ENCODE measurements at places on chromosomes 1 and 21.

DNA sequence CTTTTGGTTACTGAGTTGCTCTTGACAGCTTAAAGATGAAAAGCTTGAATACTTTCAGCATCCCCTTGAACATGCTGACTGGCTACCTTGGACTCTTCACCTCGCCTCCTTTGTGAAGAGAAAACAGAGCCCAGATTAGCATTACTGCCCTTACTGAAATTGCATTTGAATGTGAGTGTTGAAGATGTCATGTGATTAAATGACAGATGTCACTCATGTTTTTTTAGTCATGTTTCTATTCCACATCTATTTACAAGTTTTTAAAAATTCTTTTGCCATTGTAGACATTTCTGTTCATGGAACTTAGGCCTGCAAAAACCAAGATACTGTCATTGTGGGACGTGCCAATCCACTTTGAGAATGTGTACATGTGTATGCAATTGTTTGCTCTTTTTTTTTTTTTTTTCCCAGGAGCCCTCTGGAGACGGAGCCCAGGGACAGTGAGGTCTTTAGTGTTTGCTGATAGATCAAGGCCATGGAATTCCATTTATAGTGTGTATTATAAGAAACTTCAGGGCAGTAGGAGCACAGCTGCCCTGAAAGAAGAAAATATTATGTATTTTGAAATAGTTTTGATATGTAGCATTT lies 25.7 kb upstream of the IVNS1ABP start:
- DNase-seq = no peak

- DNase-seq = peak; percentile 31
Measured at GRCh38 chr1:234326497-234327366, 46.5 kb upstream of the COA6 start.

DNA sequence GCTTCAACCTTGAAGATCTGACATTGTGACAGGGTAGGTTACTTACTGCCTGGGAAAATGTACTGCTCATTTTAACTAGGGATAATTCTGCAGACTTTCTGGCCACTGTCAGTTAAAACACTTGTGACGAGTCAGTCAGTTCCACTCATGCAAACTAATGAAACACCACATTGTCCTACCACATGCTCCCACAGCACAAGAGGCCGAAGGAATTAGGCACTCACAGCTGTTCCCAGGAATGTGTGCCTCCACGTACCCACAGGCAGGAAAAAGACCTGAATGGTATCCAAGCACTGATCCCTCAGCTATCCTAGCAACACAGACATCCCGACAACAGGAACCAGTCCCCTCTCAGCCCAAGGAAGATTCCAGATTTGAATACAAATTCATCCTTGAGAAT lies 12.3 kb downstream of the BCAR3 start:
- DNase-seq = no peak

GRCh38 chr1:199976496-199977144 lies 50.9 kb upstream of the NR5A2 start:
- DNase-seq = no peak

- peak; percentile 48 for DNase-seq
Measured at GRCh38 chr1:37808369-37809319, 636 bp upstream of the YRDC start.

DNA sequence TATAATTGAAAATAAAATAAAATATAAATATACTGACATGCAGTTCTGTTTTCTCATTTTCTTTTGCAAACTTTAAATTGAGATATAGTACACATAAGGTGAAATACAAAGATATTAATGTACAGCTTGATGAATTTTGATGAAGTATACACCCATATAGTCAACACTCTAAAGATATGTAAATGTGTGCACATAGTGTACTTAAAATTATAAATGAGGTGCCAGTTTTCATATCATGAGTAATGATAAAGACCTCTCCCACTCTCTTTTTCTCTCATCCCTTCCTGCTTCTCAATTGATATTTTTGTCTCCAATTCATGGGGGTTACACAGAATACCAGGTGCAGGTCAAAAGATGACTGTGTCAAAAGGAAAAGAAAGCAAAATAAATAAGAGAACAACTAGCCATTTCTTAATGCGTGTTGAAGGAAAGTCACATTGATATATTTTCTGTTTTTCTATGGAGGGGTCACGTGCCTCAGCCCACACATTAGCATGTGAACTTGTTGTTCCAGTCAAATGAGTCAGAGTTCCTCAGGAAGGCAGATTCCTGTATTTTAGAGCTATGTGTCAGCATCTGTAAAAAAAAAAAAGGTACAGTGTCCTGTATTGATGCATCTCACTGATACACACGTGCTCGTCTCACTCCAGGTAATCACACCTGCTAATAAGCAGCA lies 64.3 kb upstream of the HOOK1 start:
- no peak for DNase-seq

- no peak for DNase-seq
Measured at GRCh38 chr1:59354709-59355337, 57.9 kb downstream of the FGGY start.

- no peak for DNase-seq
Measured at GRCh38 chr1:7743346-7743745, 27.8 kb upstream of the VAMP3 start.
